CD4-positive, alpha-beta T cell (primary cell): ENCODE measurements at places on chromosomes 3 and 15.
A peak's percentile ranks its signal among the peaks of the same experiment; 100 is the strongest.

DNA sequence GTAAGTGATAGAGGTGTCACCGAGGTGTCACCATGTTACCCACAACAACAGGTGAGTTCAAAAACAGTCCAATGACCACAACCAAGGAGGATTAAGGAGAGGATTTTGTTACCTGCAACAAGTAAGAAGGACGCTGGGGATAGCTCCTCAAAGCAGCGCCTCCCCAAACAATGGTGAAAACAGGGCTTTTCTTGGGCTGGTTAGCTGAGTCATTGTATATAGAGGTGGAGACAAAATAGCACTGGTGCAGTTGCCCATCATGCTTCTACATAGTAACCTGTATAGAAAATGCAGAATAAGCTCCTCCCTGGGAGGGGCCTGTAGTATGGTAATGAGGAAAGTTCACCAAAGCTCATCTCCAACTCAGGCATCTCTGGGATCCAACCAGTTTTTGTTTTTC is 116.9 kb upstream of the EIF1B start:
- DNase-seq: no peak

DNA sequence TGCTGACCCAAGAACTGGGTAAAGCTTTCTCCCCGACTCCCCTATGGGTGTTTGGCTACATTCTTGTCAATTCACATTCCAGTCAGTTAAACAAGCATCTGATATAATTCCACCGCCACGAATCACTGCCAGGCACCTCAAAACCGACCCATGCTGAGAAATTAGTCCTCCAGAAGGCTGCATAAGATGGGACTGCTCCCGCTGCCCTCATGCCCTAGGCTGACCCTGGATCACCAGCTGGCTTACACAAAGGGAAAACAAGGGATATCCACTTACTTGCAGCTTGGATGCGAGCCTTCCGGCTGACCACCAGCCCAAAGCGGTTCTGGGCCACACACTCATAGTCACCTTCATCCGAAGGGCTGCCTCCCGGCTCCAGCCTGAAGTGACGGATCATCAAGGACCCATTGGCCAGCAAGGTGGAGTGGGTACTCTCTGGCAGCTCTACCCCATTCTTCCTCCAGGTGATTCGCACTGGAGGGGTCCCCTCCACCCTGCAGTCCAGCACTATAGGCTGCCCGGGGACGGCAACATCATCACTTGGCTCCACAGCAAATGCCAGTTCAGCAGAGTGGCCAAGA is 2.9 kb downstream of the IGDCC3 start:
- DNase-seq: no peak

GRCh38 chr15:44591326-44591725 is 54.4 kb downstream of the EIF3J start:
- no peak for DNase-seq

DNA sequence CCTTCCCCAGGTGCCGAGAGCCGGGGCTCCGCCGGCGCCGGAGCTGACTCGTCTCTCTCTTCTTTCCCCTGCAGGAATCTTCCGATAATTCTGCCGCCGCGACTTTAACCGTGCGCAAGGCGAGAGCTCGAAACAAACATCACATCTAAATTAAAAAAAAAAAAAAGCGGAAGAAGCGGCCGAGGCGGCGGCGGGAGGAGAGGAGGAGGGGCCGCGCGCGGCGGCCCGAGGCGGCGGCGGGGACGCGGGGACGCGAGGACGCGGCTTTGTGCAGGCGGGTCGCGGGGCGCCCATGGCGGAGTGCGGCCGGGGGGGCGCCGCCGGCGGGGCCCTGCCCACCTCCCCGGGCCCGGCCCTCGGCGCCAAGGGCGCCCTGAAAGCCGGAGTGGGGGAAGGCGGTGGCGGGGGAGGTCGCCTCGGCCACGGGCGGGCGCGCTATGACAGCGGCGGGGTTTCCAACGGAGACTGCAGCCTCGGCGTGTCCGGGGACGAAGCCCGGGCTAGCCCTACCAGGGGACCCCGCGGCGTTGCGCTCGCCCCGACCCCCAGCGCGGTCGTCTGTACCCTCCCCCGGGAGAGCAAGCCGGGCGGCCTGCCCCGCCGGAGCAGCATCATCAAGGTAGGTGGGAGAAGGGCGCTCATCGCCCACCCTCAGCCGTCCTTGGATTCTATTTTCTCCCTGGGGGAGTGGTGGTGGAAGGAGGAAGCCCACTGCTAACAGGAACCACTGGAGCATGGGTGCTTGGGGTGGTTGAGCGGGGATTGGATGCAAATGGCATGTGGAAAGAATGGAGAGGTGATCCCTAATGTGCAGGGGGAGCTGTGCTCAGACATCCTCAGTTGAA is at the start of gene PLCL2:
Gene PLCL2 (plus strand): TSS at position 208 of the 845 bp plus-strand sequence. CDS start 85 bp downstream, at position 293.
- peak; percentile 75 for DNase-seq

GRCh38 chr3:132456571-132456970 is 39.3 kb downstream of the DNAJC13 start:
- no peak for DNase-seq

DNA sequence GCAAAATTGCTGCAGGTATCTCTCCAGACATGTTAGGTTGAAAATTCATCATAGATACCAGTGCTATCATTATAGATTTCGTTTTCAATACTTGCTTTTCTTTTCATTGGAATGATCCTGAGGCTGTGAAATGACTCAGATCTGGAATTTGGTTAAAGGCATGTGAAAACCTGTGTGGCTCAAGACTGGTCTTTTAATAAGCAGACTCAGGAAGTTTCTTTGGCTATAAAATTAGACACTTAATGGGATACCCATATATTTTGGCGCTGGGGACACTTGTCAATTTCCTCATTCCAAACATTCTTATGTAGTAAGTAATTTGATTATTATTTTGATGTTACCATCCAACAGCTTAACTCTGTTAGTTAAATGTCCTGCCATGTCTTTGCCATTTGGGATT is 1041.1 kb upstream of the GBE1 start:
- DNase-seq: no peak
